Caco-2 (cell line): ENCODE measurements at places on chromosomes 6 and 20. TPM values are rescaled to one million over a fixed set of nuclear protein-coding genes. Genes with fewer than 3 reads are reported as not detected.

DNA sequence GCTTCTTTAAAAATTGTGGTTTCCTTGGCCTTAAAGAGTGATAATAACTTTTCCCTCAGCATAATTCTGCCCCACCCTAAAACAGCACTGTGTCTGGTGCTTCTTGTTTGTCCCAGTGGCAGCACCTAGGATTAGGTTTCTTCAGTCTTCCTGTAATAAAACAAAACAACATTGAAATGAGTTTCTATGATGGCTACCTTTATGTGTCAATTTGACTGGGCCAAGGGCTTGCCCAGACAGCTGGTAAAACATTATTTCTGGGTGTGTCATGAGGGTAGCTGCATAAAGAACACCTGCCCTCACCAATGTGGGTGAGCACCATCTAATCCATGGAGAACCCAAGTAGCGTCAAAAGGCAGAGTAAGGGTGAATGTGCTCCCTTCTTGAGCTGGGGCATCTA, 117.8 kb downstream of the QRSL1 start:
- no peak for DNase-seq

DNA sequence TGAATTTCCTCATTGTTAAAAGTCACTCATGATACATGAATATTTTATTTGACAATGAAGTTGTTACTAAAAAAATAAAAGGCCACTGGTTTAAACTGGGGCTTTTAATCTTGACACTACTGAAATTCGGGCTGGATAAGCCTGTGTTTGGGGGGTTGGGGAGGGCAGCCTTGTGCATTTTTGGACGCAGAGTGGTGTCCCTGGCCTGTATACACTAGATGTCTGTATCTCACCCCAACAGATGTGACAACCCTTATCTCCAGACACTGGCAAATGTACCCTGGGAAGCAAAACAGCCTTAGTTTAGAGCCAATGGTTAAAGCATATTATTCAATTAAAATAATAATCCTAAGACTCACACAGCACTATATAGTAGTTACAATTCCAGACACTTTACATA, 24.8 kb downstream of the MAN1A1 start:
- DNase-seq: no peak

DNA sequence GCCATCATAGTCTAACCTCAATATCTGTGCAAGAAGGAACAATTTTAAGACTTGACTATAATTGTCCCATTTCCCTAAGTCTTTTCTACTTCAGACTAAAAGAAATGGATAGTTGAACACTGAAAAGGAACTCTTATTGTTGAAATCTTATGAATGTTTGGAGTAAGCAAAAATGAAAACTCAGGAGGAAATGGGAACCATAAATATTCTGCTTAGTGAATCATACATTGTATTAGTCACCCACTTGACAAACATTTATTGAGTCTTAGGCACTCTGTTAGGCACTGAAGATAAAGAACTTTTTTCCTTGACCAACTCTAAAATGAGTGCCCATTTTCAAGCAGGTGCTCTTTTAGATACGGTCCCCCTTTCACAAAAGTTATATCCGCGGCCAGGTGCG, 8.7 kb downstream of the CCDC170 start:
- no peak for DNase-seq

GRCh38 chr6:31900917-31901414, 920 bp downstream of the ZBTB12 start:
- DNase-seq: no peak

- DNase-seq: no peak
These were observed 19.3 kb downstream of the RIN2 start for GRCh38 chr20:19777315-19777714.

GRCh38 chr6:75931011-75931680, 141.3 kb downstream of the IMPG1 start:
- DNase-seq: no peak

DNA sequence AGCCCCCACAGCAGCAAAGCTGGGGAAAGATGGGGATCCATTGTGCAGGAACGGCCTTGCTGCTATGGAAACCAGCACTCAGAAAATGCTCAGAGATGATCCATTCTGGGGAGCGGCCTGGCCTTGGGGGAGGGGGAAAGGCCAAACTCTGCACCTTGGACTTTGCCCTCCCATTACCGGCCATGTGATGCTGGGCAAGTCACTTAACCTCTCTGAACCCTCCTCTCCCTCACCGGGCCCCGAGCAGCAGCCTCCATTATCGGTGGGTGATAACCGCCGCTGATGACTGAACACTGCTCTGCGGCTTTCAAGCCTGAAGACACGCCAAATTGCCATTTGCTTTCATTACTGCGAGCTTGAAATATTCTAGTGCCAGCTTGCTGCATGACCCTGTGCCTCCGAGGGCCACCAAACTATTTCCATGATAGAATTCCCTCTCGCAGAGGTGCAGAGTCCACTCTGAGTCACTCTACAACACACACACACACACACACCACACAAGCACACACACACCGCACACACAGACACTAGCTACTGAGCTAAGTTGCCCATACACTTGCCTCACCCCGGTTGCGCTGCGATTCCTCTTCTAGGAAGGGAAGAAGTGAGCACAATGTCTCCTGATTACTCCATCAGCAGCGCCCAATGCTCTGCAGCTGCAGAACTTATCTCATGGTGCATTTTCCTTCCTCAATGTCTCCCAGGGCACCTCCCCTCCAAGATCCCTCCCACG, 20.6 kb upstream of the SIRPA start:
- DNase-seq: peak; percentile 76

GRCh38 chr6:121436274-121436857, 920 bp downstream of the GJA1 start:
- DNase-seq: no peak

GRCh38 chr20:23614163-23614562, 8.4 kb upstream of the CST9 start:
- DNase-seq: no peak

DNA sequence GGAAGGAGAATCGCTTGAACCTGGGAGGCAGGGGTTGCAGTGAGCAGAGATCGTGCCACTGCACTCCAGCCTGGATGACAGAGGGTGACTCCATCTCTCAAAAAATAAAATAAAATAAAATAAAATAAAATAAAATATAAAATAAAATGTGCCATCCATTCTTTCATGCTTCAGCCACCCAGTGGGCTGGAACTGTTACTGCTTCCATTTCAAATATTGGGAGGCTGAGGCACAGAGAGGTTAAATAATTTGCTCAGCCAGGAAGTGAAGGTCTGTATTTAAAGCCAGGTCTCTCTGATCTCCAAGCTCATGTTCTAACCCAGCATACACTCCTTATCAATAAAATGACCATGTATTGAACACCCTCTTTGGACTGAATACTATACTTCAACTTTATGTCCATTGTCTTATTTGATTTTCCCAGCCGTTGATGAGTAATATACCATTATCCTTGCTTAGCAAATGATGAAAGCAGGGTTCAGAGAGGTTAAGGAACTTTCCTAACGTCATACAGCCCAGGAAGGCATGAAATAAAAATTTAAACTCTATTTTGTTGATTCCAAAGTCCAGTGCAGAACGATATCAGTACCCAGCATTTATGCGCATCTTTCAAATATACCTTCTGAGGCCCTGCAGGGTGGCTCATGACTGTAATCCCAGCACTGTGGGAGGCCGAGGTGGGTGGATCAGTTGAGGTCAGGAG, 25.8 kb upstream of the SLC9A8 start:
- no peak for DNase-seq

- DNase-seq: no peak
These were observed 793 bp upstream of the HDAC2 start for GRCh38 chr6:113971741-113972140.

Gene DLK2
- total RNA-seq: 0.75 and 1.2 TPM in 2 replicates

Gene NMBR
- not detected in 2 replicates for total RNA-seq

Gene SLC26A8
- 1.4 and 1.8 TPM in 2 replicates for total RNA-seq

Gene CHRNA4
- total RNA-seq: 0.11 and 0.65 TPM in 2 replicates

Gene SLC17A9
- total RNA-seq: 64.7 and 77.4 TPM in 2 replicates

Gene C6orf89
- 24.4 and 24.5 TPM in 2 replicates for total RNA-seq

Gene CST7
- total RNA-seq: not detected in 2 replicates

Gene DSTN
- total RNA-seq: 313 and 318 TPM in 2 replicates
